ENCODE measurements at places on chromosomes 7 and 10.

DNA sequence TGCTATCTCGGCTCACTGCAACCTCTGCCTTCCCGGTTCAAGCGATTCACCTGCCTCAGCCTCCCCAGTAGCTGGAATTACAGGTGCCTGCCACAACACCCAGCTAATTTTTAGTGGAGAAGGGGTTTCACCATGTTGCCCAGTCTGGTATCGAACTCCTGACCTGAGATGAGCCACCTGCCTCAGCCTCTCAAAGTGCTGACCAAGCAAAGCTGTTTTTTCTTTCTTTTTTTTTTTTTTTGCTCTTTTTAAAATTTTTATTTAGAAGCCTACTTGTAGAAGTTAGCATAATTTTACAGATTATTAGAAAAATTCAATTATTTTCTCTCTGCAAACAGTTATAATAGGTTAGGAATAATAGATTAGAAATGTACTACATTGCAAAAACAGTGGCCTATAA lies 1.2 kb upstream of the FGFBP3 start:
- DNase-seq: no peak

GRCh38 chr10:43692051-43692825 lies 43.6 kb upstream of the ZNF32 start:
- DNase-seq: no peak

DNA sequence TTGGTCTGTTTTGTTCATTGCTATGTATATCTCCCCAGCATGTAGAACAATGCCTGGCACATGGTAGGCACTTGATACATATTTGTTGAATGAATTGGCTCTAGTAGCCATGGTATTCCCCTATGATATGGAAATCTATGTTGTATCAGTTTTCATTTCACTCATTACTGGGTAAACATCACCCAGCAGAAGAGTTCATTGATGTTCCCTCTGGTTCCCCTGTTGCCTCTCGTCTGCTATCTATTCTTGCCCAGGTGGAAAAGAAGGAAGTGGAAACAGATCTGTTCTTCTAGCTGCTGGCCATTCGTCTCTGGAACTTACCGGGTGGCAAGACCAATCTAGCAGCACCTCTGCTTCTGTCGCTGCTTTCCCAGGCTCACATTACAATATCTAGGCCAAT lies 71.5 kb downstream of the LRRC4 start:
- DNase-seq: no peak

DNA sequence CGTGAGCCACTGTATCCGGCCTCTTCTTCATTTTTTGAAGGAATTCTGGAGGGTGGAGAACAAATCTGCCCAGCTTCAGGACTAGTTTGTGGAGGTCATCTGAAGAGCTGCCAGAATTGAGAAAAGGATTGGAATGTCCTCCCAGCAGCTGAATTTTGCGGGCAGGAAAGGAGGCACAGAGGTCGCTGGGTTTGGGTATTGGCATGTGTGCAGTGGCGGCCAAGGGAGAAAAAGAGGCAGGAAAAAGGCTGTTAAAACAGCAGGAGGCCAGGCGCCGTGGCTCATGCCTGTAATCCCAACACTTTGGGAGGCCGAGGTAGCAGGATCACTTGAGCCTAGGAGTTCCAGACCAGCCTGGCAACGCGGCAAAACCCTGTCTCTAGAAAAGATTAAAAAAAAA lies 80.4 kb downstream of the HIP1 start:
- DNase-seq: no peak

DNA sequence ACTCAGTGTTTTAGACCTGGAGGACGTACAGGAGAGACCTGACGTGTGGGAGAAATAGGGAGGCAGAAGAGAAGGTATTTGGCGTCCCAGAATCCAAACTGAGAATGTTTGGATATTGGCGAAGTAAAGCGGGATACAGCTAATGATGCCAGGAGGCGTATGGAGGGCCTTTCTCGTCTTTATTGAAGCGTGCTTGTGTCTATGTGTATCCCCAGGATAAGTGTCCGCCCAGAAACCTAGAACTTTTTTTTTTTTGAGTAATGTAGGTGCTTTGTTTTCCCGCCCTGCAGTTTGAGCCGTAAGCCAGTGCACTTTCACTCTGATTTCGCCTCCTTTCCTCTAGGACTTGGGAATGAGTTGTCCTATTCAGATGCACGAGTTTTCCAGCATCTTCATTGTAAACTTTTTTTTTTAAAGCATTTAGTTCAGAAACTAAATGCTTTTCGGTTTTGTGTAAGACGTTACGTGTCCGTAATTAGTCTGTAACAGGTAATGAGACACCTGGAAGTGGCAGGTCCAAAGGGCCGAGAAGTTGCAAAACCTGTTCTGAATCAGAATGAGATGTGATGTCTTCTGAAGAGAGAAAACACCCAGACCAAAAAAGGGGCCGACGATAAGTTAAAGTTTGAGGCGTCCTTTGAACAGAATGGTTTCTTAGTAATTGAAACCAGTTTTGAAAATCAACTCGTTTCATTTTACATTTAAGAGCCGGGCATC lies 746 bp downstream of the ARL5B start:
- no peak for DNase-seq

DNA sequence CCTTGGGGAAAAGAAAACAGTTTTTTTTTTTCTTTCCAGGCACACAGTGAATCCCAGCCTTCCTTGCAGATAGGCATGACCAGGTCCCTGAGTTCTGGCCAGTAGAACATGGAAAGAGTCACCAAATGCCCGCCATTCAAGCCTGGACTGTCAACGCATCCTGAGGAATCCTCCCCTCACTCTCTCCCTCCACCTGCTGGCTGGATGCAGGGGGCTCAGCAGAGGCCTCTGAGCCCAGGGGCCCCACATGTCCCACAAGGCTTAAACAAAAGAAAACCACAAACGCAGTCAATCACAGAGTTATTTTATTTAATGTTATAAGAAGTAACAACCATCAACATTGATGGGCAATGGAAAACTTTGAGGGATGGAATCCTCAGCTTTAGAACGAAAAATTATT lies 93.1 kb downstream of the JCAD start:
- no peak for DNase-seq

- no peak for DNase-seq
Measured at GRCh38 chr10:132408823-132409666, 12.0 kb downstream of the PWWP2B start.

- no peak for DNase-seq
Measured at GRCh38 chr10:43899224-43899959, 250.7 kb upstream of the ZNF32 start.

DNA sequence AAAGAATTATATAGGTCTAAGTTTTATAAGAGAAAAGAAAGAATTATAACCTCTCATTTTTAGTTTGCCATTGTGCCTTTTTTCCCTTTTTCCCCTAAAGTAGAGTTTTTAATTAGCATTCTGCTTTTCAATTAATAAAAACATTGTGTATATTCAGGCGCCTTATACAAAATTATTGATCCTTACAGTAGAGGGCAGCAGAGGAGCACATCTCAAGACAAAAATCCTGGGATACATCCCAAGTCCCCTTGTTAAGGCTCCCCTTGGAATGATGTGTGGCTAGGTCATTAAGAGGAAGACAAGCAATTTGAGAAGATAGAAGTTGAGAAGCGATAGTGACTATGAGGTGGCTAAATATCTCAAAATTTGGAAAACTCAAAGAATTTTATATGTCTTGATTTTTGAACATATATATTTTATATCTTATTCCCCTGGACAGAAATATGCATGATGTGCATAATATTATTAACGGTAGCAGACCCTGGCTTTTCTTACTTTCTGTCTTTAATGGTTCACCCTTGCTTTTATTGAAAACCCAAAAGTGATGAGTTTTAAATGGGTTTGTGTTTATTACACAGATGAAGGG lies 19.1 kb upstream of the TPK1 start:
- no peak for DNase-seq

- no peak for DNase-seq
Measured at GRCh38 chr10:104327745-104328645, 10.3 kb downstream of the ITPRIP start.

- no peak for DNase-seq
Measured at GRCh38 chr7:17696422-17696821, 243.9 kb downstream of the SNX13 start.

DNA sequence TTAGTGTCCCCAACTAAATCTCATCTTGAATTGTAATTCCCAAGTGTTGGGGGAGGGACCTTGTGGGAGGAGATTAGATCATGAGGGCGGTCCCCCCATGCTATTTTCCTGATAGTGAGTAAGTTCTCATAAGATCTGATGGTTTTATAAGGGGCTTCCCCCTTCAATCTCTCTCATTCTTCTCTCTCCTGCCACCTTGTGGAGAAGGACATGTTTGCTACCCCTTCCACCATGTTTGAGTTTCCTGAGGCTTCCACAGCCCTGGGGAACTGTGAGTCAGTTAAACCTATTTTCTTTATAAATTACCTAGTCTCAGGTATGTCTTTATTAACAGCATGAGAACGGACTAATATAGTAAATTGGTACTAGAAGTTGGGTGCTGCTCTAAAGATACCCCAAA lies 365.6 kb downstream of the ANKRD7 start:
- no peak for DNase-seq

GRCh38 chr10:110539091-110539490 lies 28.4 kb upstream of the SMC3 start:
- no peak for DNase-seq

DNA sequence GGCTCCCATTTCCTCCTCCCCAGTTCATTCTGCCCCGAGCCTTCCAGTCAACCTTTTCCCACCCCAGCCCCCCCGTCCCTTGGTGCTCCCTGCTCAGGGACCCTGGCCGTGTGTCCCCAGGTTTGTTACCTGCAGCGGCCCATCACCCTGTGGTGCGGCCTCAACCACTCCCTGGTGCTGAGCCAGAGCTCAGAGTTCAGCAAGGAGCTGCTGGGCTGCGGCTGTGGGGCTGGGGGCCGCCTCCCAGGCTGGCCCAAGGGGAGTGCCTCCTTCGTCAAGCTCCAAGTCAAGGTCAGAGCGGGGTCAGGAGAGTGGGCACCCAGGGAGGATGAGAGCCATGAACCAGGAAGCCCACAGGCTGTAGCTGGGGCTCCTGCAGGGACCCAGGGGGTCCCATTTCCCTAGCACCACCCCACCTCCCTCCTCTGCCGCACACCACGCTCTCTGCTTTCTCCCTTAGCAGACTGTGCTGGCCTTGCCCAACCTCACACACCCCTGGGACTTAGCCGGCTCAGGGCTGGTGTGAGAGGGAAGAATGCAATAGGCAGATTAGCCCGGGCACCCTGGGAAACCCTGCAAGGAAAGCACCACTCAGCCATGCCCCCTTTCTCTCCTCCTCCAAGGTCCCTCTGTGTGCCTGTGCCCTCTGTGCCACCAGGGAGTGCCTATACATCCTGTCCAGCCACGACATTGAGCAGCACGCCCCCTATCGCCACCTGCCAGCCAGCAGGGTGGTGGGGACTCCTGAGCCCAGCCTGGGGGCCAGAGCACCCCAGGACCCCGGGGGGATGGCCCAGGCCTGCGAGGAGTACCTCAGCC lies 2.0 kb upstream of the PCOLCE start:
- no peak for DNase-seq

GRCh38 chr10:80529604-80530003 lies 8.1 kb upstream of the SH2D4B start:
- peak; percentile 15 for DNase-seq

DNA sequence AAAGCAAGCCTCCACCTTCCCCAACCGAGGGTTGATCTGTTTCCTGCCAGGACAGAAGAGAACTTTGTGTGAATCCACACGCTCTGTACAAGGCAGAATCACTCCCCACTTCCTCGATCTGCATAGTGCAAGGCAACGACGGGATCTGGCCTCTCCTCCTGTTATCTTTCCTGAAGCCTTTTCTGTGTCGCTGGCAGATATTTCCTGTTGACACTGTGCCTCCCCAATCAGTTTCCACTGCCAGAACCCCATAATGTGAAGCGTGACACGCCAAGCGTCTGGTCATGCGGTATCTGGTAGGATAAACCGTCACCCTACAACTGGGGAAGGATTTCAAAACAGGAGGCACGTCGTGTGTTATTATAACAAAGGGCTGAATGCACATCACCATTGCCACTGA lies 57.2 kb downstream of the FAM171A1 start:
- DNase-seq: no peak

DNA sequence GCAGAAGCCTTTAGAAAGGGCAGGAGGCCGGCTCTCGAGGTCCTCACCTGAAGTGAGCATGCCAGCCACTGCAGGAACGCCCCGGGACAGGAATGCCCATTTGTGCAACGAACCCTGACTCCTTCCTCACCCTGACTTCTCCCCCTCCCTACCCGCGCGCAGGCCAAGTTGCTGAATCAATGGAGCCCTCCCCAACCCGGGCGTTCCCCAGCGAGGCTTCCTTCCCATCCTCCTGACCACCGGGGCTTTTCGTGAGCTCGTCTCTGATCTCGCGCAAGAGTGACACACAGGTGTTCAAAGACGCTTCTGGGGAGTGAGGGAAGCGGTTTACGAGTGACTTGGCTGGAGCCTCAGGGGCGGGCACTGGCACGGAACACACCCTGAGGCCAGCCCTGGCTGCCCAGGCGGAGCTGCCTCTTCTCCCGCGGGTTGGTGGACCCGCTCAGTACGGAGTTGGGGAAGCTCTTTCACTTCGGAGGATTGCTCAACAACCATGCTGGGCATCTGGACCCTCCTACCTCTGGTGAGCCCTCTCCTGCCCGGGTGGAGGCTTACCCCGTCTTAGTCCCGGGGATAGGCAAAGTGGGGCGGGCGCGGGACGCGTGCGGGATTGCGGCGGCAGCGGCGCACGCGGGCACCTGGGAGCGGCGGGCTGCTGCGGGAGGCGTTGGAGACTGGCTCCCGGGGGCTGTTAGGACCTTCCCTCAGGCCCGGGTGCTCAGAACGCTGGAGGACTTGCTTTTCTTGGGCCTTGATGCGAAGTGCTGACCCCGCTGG lies at the start of gene FAS:
Gene FAS (plus strand): TSS at position 415 of the 777 bp plus-strand sequence. CDS start 79 bp downstream, at position 494.
- DNase-seq: peak; percentile 42

DNA sequence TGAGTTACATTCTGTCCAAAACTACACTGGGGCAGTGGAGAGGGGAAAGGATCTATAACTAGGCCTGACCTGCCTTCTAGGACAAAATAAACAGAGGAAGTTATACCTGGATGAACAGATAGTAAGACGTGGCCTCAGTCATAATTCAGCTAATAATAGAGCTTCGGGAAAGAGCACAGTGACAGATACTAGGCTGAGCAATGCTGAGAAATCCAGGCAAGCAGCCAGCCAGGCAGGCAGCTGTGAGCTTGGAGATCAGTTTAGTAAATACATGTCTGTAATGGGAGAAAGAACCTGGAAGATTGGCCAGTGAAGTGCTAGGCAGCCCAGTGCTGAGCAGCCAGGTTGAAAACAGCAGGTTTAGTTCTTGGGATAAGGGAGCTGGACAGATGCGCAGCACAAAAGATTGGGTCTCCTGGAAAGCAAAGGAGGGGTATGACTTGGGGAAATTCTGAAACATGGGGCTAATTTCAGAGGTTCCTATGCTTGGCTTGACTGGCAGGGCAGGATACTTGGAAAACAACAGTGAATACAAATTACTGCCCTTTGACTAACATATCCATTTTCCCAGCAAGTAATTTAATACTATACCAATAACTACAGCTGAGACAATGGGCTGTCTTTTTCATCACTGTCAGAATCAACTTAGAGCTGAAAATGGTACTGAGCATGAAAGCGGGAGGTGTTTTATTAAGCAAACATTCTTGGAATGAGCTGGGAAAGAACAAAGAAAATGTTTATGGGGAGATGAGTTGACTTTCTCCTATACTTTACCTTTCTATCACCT lies 140.8 kb downstream of the DGKB start:
- DNase-seq: no peak

DNA sequence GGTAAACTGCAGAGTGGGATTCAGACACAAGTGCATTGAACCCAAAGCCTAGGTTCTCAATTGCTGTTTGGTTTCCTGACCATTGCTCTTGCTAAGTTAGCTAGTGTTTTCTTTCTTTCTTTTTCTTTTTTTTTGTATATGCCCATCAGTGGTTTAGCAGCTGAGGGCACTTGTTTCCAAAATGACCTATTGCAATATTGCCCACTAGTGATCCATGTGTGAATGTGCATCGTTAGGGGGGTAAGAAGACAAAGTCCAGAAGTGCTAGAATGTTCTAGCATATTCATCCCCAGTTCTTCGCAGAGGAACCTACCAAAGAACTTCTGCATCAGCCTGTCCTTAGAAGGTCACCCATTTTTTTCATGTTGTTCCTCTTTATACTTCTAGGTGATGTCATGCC lies 252.8 kb upstream of the GPR26 start:
- no peak for DNase-seq
